ENCODE measurements at places on chromosomes 1 and 21. TPM values are rescaled to one million over a fixed set of nuclear protein-coding genes. Genes with fewer than 3 reads are reported as not detected.

DNA sequence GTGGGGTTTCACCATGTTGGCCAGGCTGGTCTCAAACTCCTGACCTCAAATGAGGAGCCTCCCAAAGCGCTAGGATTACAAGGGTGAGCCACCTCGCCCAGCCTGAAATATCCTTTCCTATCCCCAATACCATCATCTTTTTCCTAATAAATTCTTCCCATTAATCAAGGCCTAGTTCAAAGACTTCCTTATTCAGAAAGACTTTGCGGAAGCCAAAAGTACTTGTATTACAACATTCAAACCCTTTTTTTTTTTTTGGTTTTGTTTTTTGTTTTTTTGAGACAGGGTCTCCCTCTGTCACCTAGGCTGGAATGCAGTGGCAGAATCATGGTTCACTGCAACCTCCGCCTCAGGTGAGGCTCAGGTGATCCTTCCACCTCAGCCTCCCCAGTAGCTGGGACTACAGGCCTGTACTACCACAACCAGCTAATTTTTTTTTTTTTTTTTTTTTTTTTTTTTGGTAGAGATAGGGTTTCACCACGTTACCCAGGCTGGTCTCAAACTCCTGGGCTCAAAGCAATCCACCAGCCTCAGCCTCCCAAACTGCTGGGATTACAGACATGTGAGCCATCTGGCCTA is 7.6 kb downstream of the SLC19A2 start:
- H3K27ac ChIP-seq, result no peak overlapping the region
- H3K4me1 ChIP-seq, result peaks cover 27% of the 10 kb centered on the region
- peaks cover 8% of the 10 kb centered on the region for H3K36me3 ChIP-seq

GRCh38 chr1:1627829-1628753 is 3.9 kb upstream of the MMP23B start:
- no peak overlapping the region for H3K27ac ChIP-seq
- H3K4me3 ChIP-seq, result no peak overlapping the region
- no peak for DNase-seq
- H3K4me1 ChIP-seq, result peaks cover 20% of the 10 kb centered on the region
- H3K36me3 ChIP-seq, result peaks cover 8% of the 10 kb centered on the region
- peaks cover 35% of the 10 kb centered on the region for H3K27me3 ChIP-seq

GRCh38 chr1:217871955-217872354 is 240.8 kb downstream of the SPATA17 start:
- peaks cover 8% of the 10 kb centered on the region for H3K4me1 ChIP-seq
- no peak overlapping the region for H3K27ac ChIP-seq
- H3K4me3 ChIP-seq, result no peak overlapping the region
- no peak for DNase-seq
- no peaks in the 10 kb centered on the region for H3K27me3 ChIP-seq
- no peaks in the 10 kb centered on the region for H3K36me3 ChIP-seq

DNA sequence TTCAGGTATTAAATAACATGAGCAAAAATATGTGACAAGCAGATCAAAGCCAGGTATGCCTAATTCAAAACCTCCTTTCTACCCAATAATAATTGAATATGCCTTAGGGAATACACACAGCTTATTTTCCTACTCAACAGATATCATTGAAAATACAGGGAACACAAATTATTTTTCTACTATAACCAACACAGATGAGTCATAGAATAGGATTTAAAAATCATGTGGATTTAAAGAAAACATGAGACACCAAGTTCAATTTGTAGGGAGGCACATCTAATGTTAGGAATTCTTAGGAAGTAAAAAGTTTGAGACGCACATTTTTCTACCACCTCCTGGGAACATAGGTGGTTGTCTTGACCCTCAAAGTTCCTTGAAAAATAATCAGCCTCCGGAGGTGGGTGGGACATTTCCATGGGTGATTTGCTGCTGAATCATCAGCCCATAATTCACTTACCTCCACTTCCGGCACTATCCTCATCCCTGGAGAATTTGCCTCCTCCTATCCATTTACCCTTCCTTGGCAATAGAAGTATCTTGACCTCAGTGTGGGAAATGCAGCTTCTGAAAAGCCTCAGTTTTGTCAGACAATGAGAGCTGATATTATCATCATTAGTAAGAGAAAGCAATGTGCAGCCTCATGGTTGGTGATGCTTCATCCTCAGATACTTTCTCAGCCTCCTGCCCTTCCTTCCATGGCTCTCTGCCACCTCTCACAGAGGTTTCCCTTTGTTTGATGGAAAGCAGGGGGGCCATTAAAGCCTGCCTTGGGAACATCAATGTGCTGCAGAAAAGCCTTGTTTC is 33.5 kb upstream of the RGS4 start:
- no peaks in the 10 kb centered on the region for H3K27me3 ChIP-seq
- H3K27ac ChIP-seq, result no peak overlapping the region
- H3K36me3 ChIP-seq, result no peaks in the 10 kb centered on the region

DNA sequence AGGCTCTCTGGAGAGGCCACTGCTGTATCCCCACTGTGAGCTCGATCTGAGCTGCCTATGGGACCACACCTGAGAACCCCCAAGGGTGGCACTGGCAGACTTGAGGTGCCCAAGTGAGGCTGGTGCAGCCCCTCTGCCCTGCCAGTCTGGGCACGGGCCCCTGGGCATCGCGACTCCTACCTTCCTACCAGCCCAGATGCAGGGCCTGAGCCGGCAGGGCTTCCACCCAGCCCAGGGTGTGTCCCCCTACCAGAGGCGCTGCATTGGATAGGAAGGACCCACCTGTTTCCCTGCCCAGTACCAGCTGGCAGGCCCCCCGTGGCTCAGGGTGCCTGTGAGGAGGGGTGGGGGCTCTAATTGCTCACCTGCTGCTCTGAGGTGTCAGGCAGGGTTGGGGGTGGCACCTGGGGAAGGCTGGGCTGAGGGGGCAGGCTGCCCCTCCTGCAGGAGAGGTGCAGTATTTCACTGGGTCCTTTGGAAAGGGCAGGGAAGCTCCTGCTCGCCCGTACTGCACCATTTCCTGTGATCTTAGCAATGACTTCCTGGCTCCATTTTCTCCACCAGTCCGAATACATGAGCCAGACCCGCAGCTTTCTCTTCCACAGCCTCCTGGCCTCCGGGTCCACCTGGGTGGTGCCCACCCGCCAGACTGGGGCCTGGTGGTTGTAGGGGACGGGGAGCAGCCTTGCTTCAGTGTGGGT is 11.8 kb downstream of the TP73 start:
- H3K4me3 ChIP-seq, result no peak overlapping the region
- H3K27me3 ChIP-seq, result peaks cover 27% of the 10 kb centered on the region
- no peak overlapping the region for H3K27ac ChIP-seq

DNA sequence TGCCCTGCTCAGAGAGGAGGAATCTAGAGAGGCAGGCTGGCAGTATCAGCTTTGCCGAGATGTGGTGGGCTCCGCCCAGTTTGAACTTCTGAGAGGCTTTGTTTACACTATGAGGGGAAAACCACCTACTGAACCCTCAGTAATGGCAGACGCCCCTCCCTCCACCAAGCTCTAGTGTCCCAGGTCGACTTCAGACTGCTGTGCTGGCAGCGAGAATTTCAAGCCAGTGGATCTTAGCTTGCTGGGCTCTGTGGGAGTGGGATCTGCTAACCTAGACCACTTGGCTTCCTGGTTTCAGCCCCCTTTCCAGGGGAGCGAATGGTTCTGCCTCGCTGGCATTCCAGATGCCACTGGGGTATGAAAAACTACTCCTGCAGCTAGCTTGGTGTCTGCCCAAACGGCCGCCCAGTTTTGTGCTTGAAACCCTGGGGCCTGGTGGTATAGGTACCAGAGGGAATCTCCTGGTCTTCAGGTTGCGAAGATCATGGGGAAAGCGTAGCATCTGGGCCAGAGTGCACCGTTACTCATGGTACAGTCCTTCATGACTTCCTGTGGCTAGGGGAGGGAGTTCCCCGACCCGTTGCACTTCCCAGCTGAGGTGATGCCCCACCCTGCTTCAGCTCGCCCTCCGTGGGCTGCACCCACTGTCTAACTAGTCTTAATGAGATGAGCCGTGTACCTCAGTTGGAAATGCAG is 43.6 kb downstream of the C21orf91 start:
- no peak for DNase-seq
- no peaks in the 10 kb centered on the region for H3K36me3 ChIP-seq
- no peaks in the 10 kb centered on the region for H3K27me3 ChIP-seq
- H3K27ac ChIP-seq, result no peak overlapping the region
- no peak overlapping the region for H3K4me3 ChIP-seq
- no peaks in the 10 kb centered on the region for H3K4me1 ChIP-seq

- H3K4me1 ChIP-seq, result no peaks in the 10 kb centered on the region
- no peak overlapping the region for H3K27ac ChIP-seq
- no peak for DNase-seq
- H3K4me3 ChIP-seq, result no peak overlapping the region
- H3K27me3 ChIP-seq, result peaks cover 10% of the 10 kb centered on the region
Measured at GRCh38 chr1:32733582-32734321, 31.2 kb upstream of the SYNC start.

DNA sequence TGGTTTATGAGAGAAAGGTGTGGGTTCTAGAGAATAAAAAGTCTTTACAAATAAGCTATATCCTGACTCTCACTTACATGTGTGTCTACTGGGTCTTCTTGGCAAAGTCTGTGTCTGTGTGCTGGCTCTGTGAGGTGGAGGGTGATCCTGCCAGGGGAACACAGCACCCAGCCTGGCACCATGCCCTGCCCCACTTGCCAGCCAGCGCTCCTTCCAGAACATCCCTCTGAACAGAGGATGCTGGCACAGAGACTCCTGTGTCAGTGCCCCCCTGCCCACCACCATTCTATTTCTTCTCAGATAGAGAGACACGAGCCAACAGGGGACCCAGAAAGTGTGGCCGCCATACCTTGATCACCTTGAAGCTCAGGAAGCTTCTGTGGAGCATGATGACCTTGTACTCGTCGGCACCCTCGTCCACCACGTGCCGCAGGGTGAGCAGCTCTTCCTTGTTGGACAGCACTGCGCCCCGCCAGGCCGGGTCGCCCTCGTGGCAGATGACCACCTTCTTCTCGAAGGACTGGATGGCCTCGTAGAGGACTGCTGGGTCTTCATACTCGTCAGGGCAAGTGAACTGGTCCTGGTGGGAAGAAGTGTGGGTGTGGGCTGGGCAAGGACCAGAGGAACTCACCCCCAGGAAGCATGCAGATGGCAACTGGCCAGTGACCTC is 49.7 kb downstream of the NTPCR start:
- DNase-seq, result no peak
- H3K27me3 ChIP-seq, result no peaks in the 10 kb centered on the region
- H3K27ac ChIP-seq, result no peak overlapping the region
- no peak overlapping the region for H3K4me3 ChIP-seq

GRCh38 chr1:3470650-3471355 is 16.3 kb downstream of the ARHGEF16 start:
- H3K36me3 ChIP-seq, result no peaks in the 10 kb centered on the region
- H3K27me3 ChIP-seq, result no peaks in the 10 kb centered on the region
- no peak for DNase-seq
- peaks cover 7% of the 10 kb centered on the region for H3K4me1 ChIP-seq

- H3K4me3 ChIP-seq, result peak overlapping the region; percentile 87
- no peaks in the 10 kb centered on the region for H3K4me1 ChIP-seq
- H3K27ac ChIP-seq, result peak overlapping the region; percentile 55
- no peaks in the 10 kb centered on the region for H3K36me3 ChIP-seq
Measured at GRCh38 chr1:229341774-229342655, 832 bp downstream of the CCSAP start.

- no peak overlapping the region for H3K27ac ChIP-seq
- no peaks in the 10 kb centered on the region for H3K4me1 ChIP-seq
- H3K27me3 ChIP-seq, result no peaks in the 10 kb centered on the region
- peak overlapping the region; percentile 59 for H3K4me3 ChIP-seq
- no peak for DNase-seq
Measured at GRCh38 chr21:33265664-33266049, 510 bp upstream of the IL10RB start.

DNA sequence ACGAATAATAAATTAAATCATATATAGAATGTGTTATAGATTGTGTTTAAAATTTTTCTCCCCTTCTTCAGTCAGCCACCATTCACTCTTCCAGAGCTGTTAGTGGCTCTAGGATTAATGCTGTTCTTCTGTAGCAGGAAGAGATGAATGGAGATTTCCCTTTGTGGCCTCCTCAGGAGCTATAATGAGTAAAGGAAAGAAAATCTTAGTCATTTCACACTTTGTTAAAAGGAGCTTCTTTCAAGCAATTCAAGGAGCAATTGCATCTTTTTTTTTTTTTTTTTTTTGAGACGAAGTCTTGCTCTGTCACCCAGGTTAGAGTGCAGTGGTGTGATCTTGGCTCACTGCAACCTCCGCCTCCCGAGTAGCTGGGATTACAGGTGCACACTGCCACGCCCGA is 23.7 kb upstream of the TMCO2 start:
- H3K4me1 ChIP-seq, result no peaks in the 10 kb centered on the region
- H3K36me3 ChIP-seq, result peaks cover 15% of the 10 kb centered on the region
- no peaks in the 10 kb centered on the region for H3K27me3 ChIP-seq
- H3K4me3 ChIP-seq, result no peak overlapping the region
- DNase-seq, result no peak

DNA sequence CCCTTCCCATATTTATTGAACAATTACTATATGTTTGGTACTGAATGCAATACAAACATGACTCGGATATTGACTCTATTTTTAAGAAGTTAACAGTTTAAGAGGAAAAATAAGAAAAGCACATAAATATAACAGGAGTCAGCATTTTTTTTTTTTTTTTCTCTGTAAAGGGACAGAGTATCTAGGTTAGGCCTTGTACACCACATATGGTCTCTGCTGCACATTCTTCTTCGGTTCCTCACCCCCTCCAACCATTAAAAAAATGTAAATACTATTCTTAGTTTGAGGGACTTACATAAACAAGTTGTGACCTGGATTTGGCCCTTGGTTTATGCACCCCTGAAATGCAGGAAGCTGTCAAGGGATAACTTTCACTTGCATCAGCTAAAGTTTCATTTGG is 40.4 kb downstream of the PHC2 start:
- no peaks in the 10 kb centered on the region for H3K27me3 ChIP-seq
- peaks cover 4% of the 10 kb centered on the region for H3K4me1 ChIP-seq
- H3K4me3 ChIP-seq, result no peak overlapping the region
- no peaks in the 10 kb centered on the region for H3K36me3 ChIP-seq

DNA sequence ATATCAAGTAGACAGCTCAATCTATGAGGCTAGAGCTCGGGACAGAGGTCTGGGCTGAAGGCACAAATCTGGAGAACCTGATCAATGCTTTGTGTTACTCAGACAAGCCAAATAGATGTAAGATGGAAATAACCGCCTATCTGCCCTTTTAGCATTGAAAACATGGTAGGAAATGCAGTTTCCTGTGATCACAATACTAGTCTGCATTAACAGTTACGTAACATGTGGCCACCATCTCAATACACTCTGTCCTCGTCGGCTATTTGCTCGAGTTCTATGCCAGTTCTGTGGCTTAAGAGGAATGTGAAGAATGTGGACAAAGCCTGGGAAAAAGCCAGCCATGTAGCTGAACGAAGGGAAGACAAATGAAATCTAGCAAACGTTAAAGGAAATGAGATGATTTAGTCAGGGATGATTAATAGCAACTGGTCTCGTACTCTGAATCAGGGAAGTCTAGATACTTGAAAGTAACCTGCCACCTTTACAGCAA is 73.3 kb downstream of the HSF2BP start:
- peak; percentile 100 for DNase-seq
- H3K4me3 ChIP-seq, result no peak overlapping the region
- no peaks in the 10 kb centered on the region for H3K36me3 ChIP-seq
- H3K27ac ChIP-seq, result no peak overlapping the region

The OR2L5 gene
- not detected for total RNA-seq

The TNFRSF18 gene
- total RNA-seq, result not detected

The ANGPTL1 gene
- 0.04 TPM for total RNA-seq

The AUNIP gene
- total RNA-seq, result 3.0 TPM

The ARID4B gene
- total RNA-seq, result 74.6 TPM

The ADAM30 gene
- not detected for total RNA-seq

The OR2T2 gene
- not detected for total RNA-seq

The ZFYVE9 gene
- 23.1 TPM for total RNA-seq
